A549 treated with RU486 at 1 μM for 4 hours (cell line): ENCODE measurements at places on chromosomes 11 and 22. TPM values are rescaled to one million over a fixed set of nuclear protein-coding genes. Genes with fewer than 3 reads are reported as not detected.

TYR gene
- total RNA-seq: not detected in 5 replicates

OOSP4A gene
- total RNA-seq: not detected in 5 replicates

ADAMTS15 gene
- total RNA-seq: 7.6 to 14.3 TPM (median 10.7 TPM) in 5 replicates

TEX54 gene
- not detected in 5 replicates for total RNA-seq
